ENCODE measurements at places on chromosomes 4 and X.

DNA sequence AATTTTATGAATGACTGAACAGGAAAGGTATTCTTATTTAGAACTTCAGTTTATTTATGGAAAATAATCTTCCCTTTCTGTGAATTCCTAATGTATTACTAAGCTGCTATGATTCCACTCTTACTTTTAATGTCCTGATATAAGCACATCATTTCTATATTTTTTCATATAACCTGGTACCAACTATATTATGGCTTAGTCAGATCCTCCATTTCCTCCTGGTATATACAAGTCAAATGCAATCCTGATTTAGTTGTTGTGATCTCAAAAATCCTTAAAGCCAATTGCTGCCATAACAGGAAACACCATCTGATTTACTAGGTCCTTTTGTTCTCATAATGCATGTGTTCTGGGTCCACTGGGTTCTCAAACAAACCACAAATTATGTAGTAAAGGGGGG is 26.8 kb downstream of the TRMT2B start:
- no peak for DNase-seq

DNA sequence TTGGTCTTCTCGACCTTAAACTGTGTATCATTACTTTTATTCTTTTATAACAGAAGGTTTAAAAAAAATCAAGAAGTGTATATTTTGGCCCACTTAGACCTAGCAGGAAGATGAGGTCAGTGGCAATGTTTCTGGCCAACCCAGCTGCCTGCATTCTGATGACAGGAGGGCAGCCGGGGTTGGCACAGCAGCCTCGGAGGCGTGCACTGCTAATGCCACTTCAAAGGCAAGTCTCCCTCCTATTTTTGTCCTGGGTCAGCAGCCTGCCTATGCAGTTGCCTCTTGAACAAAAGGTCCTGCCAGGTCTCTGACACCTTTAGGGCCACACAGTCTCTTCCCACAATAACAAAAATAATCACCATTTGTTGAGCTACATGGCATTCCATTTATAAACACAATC is 89.4 kb upstream of the MYOZ2 start:
- no peak for DNase-seq

GRCh38 chrX:153869473-153870287 is 16.3 kb downstream of the L1CAM start:
- DNase-seq, result no peak

DNA sequence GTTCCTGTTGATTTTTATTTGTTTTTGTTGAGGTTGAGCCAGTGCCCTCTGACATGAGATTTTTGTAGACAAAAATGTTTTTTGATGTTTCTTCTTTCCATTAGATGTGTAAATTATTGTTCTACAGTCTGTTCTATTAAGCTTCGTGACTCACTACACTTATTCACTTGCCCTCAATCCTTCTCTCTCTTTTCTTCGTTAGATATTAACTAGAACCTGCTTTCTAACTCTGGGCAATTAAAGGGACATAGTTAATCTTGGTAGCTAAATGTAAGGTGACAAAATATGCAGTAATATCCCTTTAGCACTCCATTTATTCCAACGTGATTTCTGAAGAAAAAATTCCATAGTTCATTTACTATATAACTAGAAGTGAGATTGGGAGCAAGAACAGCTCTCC is 333.9 kb downstream of the PDHA2 start:
- DNase-seq, result no peak

DNA sequence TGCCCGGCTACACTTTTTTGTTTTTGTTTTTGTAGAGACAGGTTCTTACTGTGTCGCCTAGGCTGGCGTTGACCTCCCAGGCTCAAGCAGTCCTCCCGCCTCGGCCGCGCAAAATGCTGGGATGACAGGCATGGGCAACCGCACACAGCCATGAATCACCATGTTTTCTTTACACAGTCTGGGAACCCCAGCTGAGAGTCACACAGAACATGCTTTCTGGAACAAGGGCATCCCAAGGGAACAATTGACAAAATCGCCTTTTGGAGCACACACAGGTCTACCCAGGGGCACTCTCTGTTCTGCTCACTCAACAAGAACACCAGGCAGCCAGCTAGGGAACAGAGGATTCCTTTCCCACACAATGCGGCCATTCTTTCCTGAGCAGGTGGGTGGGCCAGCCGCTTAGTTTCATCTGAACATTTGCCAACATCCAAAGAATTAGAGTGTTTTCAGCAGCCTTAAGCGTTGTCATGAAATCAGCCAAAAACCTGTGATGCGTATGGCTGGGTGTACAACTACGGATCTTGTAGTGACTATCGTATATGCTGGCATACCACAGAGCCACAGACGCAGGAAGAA is 15.7 kb downstream of the PRKX start:
- DNase-seq, result no peak

Measured in Karpas-422 (cell line).